Epithelial cell of prostate (primary cell): ENCODE measurements at places on chromosomes 5 and 9.

GRCh38 chr5:168914491-168914890, 335.3 kb upstream of the PANK3 start:
- DNase-seq: no peak

DNA sequence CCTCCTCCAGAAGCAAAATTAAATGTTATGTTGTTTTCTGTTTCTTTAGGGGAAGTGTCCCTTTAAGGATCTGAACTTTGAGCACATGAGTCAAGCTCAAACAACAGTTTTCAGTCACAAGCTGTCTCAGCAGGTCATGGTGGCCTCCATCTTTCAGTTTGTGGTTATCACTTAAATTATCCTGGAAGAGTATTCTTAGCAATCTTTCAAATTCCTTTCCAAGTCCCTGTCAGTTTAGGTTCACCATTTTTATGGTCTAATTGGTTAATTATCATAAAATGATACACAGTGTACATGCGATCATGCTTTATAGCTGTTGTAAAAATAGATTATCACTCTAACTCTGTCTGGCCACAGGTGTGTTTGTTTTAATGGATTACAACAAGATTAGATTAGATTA, 43.1 kb upstream of the SELENOP start:
- DNase-seq: no peak

DNA sequence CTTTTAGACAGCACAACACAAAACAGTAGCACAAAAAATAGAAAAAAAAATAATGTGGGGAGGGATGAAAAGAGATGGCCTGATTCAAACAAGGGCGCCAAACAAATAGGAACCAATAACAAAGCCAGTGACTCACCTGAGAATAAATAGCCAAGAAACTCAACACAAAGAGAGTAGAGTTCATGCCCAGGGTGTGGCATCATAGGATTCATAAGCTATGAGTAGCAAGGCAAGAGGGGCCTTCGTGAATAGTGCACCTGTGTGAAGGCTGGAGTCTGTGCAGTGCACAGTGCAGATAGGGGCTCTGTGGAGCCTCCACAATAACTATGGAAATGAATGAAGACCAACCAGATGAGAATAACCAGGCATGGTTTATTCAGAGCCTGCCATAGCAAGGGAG, 541.7 kb downstream of the SPOCK1 start:
- DNase-seq: peak; percentile 43

GRCh38 chr5:170769246-170769645, 14.3 kb upstream of the GABRP start:
- no peak for DNase-seq

GRCh38 chr5:139418793-139419192, 14.9 kb upstream of the SPATA24 start:
- DNase-seq: no peak

GRCh38 chr5:168681556-168682183, 102.5 kb upstream of the PANK3 start:
- peak; percentile 33 for DNase-seq
